Urothelium cell line (cell line): ENCODE measurements at places on chromosomes 1 and 21.
A peak's percentile ranks its signal among the peaks of the same experiment; 100 is the strongest.

- no peak for DNase-seq
Measured at GRCh38 chr21:38327984-38328383, 71.2 kb downstream of the KCNJ15 start.

- DNase-seq, result no peak
Measured at GRCh38 chr21:44059710-44060109, 47.5 kb upstream of the PWP2 start.

GRCh38 chr1:180156201-180156600 is 1.5 kb downstream of the QSOX1 start:
- DNase-seq, result no peak

GRCh38 chr1:52531249-52531872 is 21.5 kb downstream of the TUT4 start:
- DNase-seq, result no peak

GRCh38 chr1:114082304-114082630 is 71.4 kb downstream of the SYT6 start:
- DNase-seq, result no peak

GRCh38 chr1:77412069-77412819 is 130.4 kb downstream of the AK5 start:
- DNase-seq, result peak; percentile 71

DNA sequence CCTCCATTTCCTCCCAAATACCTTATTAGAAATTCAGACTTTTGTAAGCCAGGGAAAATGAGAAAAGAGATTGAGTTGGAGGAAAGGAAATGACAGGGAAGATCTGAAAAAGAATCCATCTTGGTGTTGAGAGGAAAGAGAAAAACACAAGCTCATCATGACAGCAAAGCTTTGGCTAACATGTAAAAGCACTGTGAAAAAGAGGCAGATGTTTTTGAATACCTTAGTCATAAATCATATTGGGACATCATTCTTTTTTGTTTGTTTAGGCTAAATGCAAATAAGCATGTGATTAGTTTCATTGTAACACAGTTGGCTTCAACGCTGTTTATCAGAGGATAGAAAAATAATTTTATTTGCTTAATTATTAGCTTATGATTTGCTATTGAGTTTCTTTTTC is 64.6 kb downstream of the LHX8 start:
- no peak for DNase-seq

DNA sequence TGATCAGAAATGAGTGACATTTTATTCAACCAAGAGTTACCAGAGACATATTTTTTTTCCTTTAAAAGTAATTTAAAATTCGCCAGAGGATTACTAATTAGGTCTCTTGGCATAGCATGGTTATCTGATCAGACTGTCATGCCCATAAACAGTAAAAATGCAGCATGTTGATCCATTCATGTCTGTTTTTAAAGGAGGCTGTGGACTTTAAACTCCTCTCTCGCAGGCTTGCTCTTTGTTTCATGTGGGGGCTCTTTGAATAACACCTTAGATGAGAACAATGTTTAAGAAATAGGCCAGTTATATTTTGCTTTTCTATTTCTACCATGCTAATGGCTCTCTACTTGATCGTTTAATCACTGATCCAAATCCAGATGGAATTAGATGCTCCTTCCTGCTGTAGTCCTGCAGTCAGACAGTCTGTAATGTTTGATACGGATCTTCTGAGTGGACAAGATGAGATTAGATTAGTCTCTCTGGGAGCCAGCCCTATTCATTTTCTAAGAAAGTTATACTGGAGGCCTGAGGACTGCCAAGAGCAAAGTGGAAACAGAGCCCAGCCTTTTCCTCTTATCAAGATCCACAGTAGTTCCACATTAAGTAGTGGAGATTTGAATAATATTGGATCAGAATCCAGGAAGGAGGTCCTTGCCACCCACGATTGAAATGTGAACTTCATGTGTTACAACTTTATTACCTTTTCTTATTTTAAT is 197.4 kb downstream of the HS2ST1 start:
- no peak for DNase-seq

GRCh38 chr1:100034470-100034869 is 64.7 kb downstream of the SLC35A3 start:
- DNase-seq, result peak; percentile 9

DNA sequence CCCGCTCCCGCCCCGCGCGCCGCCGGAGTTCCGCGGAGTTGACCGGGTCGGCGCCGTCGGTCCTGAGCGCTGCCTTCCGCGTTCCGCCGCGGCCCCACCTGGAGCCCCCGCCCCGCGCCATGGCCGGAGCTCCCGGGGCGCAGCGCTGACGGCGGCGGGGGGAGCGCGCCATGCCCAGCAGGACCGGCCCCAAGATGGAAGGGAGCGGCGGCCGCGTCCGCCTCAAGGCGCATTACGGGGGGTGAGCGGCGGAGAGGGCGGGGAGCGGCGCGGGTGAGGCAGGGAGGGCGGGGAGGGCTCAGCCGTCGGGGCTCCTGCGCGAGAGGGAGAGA is 216 bp downstream of the PRKCZ start:
- DNase-seq, result no peak

- no peak for DNase-seq
Measured at GRCh38 chr21:46156678-46157077, 1.3 kb upstream of the FTCD start.

DNA sequence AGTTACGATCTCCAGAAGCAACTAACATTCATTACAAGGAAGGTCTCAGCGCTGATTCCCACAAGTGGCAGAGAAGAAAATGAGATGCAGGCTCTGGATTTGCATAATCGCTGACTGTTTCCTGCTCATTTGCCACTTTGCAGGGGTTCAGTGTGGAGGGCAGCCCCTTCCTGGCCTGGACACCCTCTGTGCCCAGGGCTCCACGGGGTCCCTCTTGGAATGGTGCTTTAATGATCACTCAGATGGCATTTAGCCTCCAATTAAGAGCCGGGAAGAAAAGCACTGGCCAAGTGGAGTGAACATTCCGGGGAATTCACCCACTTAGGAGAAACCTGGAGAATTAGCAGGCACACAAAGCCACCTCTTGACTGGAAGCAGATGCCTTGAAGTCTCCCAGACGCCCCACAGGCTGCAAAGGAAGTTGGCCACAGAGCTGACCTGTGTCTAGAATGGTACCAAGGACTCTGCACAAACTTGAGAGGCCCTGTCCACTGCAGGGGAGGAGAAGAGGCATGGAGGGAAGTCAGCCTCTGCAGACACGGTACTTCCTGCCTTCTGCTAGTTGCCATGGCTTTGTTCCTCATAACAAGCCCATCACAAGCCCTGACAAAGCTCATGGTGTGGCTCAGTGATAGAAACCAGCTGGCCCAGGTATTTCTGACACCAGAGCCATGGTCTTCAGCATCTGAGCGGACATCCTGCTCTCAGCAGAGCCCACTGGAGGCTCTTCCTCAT is 157.2 kb downstream of the KAZN start:
- DNase-seq, result no peak

DNA sequence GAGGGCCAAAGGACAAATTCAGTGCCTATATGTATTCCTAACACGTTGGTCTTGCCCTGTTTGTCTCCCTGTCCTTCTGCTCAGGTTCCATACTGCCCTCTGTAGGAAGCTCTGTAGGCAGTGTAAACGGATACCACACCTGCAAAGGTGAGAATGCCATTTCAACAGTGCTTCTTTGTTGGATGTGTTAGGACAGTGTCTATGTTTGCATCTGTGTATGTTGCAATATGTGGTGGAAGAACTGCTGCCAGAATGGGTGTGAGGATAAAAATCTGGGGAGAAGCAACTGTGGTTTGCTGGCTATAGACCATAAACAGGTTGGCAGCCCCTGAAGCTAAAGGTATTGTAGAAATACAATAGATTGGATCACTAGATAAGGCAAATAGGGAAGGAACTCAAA is 113.1 kb upstream of the BMP8A start:
- DNase-seq, result peak; percentile 28

DNA sequence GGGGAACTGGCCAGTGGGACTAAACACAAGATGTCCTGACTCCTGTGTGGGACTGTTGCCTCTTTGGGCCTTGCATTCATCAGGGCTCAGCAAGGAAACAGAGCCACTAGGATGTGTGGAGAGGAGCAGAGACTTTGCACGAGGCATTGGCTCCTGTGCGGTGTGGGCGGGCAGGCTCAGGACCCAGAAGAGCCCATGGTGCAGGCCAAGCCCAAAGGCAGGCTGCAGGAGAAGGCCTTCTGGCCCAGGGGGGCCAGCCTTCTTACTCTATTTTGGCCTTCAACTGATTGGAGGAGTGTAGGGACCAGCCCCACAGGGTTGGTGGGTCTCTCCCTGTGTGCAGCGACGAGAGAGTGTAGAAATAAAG is 23.5 kb downstream of the LRRC3 start:
- DNase-seq, result no peak

DNA sequence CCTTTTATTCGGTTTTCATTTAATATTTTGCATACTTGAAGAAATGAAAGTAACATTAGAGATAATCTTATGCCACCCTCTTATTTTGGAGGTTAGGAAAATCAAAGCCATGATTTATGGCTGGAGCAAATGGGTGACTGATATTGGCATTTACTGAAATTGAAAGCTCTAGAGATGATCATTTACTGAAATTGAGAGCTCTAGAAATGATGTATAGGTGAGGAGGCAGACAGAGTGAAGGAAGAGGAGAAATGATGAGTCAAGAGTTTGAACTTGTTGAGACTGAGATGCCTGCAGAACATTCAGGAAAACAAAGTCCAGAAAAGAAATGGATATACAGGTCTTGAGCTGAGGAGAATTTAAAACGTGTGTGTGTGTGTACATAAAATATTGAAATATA is 217.6 kb downstream of the LTN1 start:
- no peak for DNase-seq

DNA sequence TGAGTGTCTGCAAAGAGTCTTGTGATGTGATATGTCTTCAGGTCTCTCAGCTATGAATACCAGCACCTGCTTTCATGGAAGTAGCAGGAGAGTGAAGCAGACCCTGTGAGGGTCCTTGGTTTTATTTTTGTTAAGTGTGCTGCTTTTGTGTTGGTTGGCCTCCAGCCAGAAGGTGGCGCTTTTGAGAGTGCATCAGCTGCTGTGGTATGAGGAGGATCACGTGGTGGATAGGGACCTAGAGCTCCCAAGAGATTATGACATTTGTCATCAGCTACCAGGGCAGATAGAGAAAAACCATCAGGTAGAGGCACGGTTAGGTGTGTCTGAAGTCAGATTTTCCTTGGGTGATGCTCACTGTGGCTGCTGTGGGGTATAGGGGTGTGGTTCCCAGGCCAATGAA is 1232.1 kb downstream of the MRPL39 start:
- no peak for DNase-seq

DNA sequence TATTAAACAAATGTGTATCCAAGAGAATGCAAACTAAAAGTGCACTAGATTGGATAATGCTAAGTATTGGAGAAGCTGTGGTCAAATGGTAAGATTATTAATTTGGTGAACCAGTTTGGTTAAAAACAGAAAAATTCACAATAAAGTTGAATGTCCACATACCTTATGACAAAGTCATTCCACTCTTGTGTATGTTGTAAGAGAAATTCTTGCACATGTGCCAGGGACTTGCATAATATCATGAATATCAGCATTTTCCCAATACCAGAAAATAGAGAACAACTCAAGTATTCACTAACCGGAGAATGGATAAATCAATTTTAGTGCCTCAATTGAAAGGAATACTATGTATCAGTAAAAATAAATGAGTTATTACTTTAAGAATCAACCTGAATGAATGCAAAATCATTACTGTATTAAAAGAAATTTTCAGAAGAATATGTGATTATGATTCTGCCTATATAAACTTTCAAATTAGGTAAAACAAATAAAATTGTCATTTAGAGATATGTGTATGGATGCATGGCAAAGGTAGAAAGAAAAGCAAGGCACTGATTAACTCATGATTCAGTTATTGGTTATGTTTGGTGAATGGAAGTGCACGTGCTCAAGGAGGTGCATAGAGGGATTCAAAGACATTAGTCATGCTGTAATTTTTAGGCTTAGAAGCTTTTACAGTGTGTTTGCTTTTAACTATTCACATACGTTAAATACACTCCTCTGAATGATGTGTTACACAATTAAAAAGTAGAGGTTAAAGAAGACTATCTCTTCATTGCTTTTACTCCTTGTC is 217.4 kb upstream of the KCNK2 start:
- no peak for DNase-seq

DNA sequence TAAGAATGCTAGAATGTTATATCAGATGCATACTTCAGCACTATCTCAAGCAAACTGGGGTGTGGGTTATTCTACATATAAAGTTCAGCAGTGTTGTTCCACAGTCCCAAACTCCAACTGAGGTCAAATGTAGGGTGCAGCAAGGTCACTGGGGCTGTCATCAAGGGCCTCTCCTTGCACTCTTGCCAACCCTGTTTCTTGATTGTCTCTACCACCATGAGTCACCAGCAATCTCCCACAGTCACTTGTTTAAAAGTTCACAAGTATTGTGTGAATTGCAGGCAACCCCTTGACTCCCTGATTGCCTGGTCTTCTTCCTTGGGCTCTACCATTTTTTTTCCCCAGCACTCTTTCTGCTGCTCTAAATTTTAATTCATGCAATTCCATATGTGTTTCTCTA is 10.6 kb downstream of the METTL18 start:
- no peak for DNase-seq

- DNase-seq, result no peak
Measured at GRCh38 chr1:204232526-204232925, 18.7 kb upstream of the GOLT1A start.

GRCh38 chr1:53710584-53710983 is 28.4 kb downstream of the GLIS1 start:
- DNase-seq, result no peak

DNA sequence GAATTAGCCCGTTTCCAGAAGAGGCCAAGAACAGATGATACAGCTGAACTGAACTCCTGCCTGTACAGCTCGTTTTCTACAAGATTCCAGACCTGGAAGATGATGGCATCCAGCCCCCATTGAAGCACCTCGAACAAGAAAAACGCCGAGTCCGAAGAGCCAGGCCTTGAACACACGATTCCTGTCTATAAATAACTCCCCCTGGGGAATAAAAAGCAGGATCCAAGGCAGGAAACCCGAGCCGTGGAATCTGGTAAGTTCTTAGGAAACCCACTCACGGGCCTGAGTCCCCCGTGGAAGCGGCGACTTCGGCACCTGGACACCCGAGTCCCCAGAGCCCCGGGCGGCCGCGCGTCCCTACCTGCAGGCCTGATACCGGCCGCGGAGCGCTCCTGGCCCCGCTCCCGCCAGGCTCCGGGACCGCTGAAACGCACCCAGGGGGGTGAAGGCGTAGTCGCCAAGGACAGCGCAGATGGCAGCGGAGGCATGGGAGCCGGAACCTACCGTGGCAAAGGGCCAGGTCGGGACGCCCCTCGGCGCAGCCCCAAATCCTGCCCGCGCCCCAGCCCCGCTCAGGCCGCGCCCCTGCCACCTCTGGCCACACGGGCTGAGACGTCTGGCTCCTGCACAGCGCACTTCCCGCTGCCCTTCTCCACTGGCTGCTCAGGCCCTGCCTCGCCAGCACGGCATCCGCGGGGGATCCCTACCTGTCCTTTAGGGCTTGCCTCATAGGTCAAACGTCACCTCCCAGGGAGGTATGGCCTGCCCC is 14.0 kb upstream of the HLCS start:
- no peak for DNase-seq

DNA sequence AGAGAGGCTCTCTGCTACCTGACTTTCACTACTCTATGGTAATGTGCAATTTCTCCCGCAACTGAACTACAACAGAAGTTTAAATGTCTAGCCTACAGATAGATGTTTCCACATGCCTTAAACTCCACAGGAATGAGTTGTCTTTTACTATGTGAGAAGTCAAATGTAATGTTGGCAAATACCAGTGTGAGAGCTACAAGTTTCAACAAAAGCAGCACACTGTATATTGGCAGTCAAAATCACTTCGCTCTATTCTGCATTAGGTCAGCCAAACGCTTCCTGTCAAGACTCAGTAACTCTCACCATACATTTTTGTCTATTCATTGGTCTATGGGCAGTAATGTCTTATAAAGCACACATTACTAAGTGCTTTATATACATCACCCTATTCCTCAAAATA is 41.9 kb downstream of the LUZP1 start:
- DNase-seq, result no peak

GRCh38 chr1:40653851-40654537 is 11.5 kb downstream of the RIMS3 start:
- peak; percentile 40 for DNase-seq
